ENCODE measurements at places on chromosomes 7 and 10. TPM values are rescaled to one million over a fixed set of nuclear protein-coding genes. Genes with fewer than 3 reads are reported as not detected.

Gene ITIH5
- total RNA-seq, result not detected

Gene MOSPD3
- total RNA-seq, result 19.4 TPM

Gene GFRA1
- not detected for total RNA-seq

Gene ANKRD61
- total RNA-seq, result 0.26 TPM

DNA sequence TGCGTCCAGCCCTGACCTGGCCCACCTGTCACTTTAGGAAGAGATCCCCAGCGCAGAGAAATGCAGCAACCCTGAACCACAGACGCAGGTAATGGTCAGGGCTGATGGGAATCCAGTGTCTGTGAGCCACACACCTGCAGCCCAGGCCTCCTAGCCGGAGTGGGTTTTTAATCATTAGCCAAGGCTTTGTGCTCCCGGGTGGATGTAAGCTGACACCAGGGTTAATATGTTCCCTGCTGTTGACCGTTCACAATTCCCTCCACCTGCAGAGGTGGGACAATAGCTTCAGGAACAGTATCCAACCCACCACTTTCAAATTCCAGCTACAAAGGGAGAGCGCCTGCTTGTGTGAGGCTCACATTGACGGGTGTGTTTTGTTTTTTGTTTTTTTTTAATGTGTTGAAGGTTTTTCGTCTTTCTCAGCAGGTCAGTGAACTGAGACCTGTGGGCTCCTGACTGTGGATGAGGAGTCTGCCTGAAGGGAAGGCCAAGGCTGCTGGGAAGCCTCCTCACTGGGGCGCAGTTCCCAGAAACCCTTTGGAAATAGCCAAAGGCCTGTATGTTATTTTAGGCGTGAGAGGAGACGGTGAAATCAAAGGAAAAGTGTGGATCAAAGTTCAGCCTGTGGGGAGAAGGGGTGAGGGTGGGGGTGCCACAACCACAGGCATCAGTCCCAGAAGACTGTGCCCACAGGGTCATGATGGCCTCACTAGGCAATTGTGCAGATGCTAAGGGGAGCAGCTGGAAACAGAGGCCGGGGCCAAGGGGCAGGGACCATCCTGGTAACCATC lies 111.1 kb downstream of the TNS3 start:
- no peak for DNase-seq

- DNase-seq, result no peak
These were observed 91.0 kb downstream of the ADCY1 start for GRCh38 chr7:45665172-45665571.

DNA sequence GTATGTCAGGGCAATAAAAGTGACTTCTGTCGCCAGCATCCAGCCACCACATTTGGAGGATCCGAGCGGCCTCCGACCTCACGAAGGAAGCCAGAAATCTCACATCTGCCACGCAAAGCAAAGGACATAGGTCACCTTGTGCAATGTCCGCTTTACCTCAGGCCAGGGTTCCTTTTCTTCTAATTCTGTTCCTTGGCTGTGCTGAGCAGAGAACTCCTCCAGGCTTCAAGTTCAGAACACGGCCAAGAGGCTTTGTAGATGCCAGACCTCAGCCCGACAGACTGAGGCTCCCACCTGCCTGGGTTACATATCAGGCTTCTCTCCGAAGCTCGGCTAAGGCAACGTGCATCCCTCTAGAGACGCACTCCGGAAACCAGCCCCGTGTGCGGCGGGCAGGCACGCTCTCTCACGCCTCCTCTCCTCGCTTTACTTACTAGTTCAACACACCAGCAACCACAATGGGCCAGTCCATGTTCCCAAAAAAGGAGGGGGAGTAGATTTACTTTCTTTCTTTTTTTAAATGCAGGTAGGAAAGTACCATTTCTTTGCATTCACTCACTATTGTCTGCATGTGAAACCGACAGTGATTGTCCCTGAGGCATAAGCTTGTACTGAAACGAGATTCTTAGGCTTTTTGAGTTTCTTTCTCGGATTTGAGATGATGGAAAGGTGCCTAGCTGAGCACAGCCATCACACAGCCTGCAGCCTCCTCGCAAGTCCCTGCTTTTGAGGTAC lies 122.4 kb upstream of the AFAP1L2 start:
- peak; percentile 86 for DNase-seq
